Activated CD8-positive, alpha-beta memory T cell treated with anti-CD3 and anti-CD28 coated beads for 4 hours (primary cell): ENCODE measurements at places on chromosomes 2 and 18.

- DNase-seq: no peak
Measured at GRCh38 chr2:236215196-236215595, 47.0 kb upstream of the GBX2 start.

GRCh38 chr2:227031379-227031778 is 132.6 kb downstream of the COL4A4 start:
- no peak for DNase-seq

DNA sequence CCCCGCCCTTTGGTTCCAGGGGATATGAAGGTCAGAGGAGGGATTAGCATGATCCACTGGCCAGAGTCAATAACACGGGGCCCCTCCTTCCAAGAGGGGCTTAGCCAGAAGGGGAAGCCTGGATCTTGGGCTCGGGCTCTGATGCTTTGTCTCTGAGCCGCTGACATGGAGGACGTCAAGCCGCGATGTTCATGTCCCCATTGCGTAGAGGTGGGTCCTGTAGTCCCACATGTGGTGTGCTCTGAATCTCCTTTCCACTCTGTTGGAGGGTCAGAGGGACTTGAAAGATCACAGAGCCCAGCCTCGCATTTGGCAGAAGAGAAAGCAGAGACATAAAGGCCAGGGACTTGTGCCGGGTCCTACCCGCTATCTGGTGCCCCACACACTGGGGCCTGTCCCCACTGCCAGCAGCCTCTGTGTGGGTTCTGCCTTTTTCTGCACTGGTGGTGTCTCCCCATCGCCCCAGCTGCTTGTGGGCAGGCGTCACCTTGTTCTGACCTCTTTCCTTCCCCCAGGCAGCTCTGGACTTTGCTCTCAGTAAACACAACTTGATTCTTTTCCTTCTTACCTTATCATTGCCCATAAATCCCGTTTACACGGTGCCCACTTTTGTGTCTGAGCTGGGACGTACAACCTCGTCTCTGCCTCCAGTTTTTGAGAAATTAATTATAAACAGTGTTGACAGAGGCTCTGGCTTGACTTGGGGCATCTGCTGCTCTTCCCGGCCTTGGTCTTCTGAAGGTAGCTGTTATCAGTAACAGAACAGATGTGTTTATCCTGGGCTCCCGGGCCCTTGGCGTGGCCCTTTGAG is 48.8 kb downstream of the SH3BP4 start:
- no peak for DNase-seq

DNA sequence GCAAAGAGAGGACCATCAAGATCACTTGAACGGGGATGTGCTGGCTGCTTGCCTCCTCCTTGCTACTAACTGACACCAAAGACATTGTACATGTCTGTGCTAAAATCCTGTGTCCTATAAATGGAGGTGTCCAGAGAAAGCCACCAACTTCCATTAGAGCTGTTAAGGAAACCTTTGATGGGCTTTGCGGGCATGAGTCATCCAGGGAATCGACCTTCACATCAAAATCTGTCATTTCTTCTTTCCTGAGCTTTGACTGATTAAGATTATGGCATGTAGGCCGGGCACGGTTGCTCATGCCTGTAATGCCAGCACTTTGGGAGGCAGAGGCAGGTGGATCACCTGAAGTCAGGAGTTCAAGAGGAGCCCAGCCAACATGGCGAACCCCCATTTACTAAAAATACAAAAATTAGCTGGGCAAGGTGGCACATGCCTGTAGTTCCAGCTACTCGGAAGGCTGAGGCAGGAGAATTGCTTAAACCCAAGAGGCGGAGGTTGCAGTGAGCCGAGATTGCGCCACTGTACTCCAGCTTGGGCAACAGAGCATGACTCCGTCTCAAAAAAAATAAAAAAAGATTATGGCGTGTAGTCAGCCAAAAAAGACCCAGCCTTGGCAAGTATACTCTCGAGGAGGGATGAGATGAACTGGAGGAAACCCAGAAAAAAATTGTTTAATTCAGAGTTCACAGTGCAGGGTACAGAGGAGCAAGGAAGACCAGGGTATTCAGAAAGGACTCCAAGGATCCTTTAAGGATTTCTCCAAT is 115.8 kb downstream of the CABLES1 start:
- no peak for DNase-seq

- no peak for DNase-seq
Measured at GRCh38 chr2:231866450-231866849, 59.7 kb downstream of the NPPC start.

- DNase-seq: no peak
Measured at GRCh38 chr2:71928734-71929481, 218.8 kb downstream of the CYP26B1 start.

- no peak for DNase-seq
Measured at GRCh38 chr18:28855524-28855923, 678.6 kb upstream of the CDH2 start.

GRCh38 chr2:196403471-196403870 is 232.1 kb upstream of the STK17B start:
- DNase-seq: no peak

DNA sequence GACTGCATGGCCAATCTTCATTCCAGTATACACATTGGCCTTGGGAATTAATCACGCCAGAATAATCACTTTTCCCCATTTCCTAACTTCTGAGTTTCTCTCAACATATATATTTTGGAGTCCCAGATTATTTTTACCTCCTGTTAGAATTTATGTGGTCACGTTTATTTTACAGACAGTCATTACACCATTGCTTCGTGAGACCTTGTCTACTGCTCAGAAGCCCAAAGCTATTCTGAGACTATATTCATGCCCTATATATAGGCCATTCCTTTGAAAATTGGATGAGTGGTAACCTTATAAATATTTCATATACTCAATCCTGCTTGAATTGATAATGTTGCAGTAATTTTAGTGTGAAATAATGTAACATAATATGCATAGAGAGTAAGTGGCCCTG is 610.0 kb upstream of the CDH2 start:
- no peak for DNase-seq

DNA sequence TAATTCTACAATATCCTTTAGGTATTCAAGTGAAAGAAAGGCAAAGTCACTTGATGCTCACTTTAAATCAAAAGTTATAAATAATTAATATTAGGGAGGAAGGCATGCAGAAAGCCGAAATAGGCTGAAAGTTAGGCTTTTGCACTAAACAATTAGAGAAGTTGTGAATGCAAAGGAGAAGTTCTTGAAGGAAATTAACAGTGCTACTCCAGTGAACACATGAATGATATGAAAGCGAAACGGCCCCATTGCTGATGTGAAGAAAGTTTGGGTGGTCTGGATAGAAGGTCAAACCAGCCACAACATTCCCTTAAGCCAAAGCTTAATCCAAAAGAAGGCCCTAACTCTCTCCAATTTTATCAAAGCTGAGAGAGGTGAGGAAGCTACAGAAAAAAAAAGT is 103.1 kb upstream of the CXCR4 start:
- no peak for DNase-seq

DNA sequence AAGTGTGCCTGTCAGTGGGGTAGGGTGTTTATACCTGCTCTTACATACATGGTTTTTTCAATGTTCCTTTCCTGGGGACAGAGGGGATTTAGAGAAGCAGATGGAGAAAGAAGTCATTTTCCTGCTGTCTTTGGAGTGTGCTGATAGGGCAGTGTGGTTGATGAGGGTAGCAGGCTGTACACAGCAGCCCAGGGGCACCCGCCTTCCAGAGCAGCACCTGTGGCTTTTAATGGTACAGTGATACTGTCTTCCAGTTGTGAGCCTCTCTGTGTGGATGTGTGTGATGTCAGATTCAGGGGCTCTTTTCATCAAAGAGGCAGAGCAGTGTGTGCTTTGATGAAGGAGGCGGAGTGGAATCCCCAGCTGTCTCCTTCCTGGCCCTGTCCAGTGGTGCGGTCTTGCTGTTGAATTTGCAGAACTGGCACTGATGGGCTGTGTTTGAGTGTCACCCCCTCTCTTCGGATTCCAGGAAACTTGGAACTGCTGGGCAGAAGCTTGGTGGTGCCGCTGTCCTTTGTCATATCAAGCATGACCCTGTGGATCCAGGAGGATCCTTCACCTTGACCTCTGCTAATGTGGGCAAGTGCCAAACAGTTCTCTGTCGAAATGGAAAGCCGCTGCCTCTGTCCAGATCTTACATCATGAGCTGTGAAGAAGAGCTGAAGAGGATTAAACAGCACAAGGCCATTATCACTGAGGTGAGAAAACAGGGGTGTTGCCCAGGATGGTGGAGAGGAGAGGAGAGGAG is 259.8 kb downstream of the PHLPP1 start:
- DNase-seq: no peak

GRCh38 chr2:46899053-46899452 is 16.6 kb downstream of the MCFD2 start:
- no peak for DNase-seq

GRCh38 chr2:218406949-218407618 is 7.4 kb downstream of the CTDSP1 start:
- peak; percentile 49 for DNase-seq

DNA sequence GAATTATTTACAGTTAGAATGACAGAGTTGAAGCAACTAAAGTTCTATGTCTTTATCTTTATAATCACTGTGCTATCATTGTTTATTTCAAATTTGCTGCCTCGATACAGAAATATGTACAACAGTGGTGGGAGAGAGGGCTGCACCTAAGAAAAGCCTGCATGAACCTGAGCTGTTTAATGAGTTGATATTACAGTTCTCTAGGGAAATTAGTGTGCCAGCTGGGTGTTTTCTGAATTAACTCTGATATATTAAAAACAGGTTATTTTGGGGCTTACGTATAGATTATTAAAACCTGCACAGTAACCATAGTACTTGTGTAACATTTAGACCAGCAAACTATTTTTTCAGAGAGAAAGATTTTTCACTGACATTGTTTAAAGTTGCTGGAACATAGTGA is 750.5 kb upstream of the DDX18 start:
- no peak for DNase-seq

GRCh38 chr2:28621172-28622100 is 125.6 kb downstream of the PLB1 start:
- DNase-seq: peak; percentile 63

GRCh38 chr2:62741954-62742722 is 36.6 kb downstream of the EHBP1 start:
- no peak for DNase-seq

- no peak for DNase-seq
Measured at GRCh38 chr2:83055376-83056010, 1403.6 kb downstream of the SUCLG1 start.

DNA sequence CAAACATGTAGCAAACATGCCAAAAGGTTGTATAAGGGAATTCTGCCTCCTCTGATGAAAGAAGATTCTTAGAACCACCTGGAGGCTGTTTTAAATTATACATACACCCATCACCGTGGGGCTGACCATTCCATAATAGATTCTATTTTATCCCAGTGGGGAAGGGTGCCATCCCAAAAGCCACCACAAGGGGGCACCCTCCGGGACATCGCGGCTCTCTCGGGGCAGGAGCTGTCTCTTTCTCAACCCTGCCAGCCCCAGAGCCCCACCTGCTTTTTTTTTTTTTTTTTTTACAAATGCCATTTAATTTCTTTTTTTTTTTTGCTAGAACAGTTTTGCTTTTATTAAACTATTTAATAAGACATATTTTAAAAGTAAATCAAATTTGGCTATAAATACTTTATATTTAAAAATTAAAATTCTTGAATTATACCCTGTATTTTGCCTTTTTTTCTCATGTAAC is 8.6 kb upstream of the MTCL1 start:
- DNase-seq: peak; percentile 47

GRCh38 chr18:75248426-75249174 is 38.0 kb downstream of the TSHZ1 start:
- no peak for DNase-seq

GRCh38 chr2:161045726-161046125 is 114.5 kb upstream of the TANK start:
- no peak for DNase-seq

DNA sequence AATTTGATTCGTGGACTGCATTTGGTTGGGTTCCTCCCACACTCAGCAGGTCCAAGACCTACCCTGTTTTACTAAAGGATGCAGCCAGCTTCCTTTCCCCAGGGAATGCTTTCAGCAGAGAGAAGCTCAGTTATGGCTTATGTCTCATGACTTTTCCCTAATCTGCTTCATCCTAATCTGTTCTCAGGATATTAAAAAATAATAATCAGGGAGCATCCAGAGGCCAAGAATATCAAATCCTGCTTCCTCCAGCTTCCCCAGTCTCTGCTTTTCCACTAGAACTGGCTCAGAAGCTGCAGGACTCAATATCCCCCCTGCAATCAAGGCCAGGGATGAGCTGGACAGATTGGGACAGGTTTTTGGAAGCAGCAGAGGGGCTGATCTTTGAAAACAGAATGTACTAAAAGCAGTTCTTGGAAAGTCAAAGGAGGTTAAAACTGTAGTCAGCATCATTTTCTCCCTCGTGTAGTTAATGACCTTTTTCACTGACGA is 326.9 kb upstream of the TNP1 start:
- no peak for DNase-seq

GRCh38 chr2:23122681-23123215 is 262.2 kb upstream of the KLHL29 start:
- no peak for DNase-seq

- no peak for DNase-seq
Measured at GRCh38 chr18:25650201-25650941, 298.4 kb upstream of the ZNF521 start.

DNA sequence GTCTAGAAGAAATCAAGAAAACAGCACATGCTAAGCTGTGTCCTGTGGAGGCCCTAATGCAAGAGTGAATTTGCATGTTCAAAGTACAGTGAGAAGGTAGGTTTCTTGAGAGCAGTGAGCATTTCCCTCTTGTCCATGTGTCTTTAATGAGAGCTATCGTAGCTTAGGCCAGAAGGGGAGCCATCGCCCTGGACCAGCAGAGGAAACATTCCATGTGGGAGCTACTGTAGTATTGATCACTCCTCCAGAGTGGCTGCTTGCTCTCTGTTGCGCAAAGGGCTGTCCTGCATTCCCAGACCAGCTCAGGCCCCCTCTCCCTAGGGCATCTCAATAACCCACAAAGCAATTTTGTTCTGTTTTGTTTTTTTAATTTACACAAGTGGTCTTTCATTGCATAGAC is 950.1 kb downstream of the CNTNAP5 start:
- no peak for DNase-seq

GRCh38 chr2:68857855-68858456 is 13.2 kb downstream of the BMP10 start:
- DNase-seq: no peak

DNA sequence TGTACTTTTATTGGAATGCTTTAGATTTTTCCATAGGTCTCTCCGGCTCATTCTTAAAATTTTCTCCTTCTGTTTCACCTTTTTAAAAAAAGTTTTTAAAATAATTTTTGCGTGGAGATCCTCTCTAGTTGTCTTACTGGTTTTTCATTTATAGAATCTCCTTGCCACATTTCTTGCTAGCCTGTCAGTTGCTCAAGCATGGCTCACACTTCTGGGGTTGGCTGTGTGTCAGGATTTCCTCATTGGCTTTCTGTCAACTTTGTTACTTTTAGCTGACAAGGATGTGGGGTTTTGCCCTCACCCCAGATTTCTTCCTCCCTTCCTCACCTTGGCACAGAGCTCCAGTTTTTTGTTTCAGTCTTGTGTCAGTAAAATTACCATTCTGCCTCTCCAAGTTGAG is 124.6 kb downstream of the ZNF407 start:
- no peak for DNase-seq

DNA sequence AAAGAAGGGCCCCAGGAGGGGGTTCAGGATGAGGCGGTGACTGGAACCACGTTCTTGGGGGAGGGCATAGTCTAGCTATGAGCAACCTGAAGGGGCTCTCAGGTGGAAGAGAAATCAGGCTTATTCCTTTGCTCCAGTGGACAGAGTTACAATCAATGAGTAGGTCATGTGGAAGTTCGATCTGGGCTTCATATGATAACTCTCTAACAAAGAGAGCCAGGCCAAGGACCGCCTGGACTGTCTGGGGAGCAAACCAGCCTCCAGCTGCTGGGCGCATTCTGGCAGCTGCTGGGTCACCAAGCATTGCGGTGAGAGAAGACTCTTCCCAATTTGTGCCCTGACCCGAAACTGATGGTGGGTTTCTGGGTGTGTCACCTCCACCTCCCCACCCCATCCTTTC is 180.3 kb upstream of the SMAD2 start:
- DNase-seq: no peak
